A172 (cell line): ENCODE measurements at places on chromosomes 12 and 14.
A peak's percentile ranks its signal among the peaks of the same experiment; 100 is the strongest.

DNA sequence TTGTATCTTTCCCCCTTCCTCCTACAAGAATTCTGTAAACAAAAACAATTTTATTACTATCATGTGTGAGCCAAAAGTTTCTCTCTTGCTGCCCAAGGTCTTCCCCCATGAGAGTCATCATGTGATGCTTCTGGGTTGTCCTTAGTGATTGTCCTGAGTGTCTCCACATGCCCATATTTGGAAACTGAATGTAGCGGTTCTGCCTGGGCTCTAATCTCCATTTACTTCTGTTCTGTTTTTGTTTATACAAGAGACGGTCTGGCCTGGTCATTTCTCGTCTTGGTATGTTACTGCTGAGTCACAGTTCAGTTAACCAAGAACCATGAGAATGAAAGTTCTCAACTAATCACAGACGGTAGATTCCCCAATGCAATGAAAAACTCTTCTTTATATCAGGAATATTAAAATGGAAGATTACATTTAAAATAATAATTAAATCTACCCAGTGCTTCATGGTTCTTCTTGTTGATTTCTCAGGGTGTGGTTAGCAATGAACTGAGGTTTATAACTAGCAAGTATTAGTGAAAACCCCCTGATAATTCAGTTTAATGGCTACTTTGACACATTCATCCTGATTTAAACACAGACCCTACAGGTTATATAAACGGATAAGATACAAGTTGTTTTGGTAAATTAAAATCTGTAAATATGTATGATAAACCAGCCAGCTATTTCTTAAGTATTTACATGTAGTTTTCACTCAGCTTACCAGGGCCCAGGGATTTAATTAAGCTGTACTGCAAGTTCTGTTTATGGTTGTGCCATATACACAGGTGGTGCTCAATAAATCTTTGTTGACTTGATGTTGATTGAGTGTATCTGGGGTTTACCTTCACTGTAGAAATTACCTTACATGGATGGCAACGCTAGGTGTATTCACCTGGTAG is 81.1 kb downstream of the PELI2 start:
- peak; percentile 79 for DNase-seq

- no peak for DNase-seq
Observed at GRCh38 chr12:47165934-47166333, 86.2 kb upstream of the AMIGO2 start.

GRCh38 chr14:93970965-93971634 is 5.3 kb downstream of the ASB2 start:
- DNase-seq = no peak

DNA sequence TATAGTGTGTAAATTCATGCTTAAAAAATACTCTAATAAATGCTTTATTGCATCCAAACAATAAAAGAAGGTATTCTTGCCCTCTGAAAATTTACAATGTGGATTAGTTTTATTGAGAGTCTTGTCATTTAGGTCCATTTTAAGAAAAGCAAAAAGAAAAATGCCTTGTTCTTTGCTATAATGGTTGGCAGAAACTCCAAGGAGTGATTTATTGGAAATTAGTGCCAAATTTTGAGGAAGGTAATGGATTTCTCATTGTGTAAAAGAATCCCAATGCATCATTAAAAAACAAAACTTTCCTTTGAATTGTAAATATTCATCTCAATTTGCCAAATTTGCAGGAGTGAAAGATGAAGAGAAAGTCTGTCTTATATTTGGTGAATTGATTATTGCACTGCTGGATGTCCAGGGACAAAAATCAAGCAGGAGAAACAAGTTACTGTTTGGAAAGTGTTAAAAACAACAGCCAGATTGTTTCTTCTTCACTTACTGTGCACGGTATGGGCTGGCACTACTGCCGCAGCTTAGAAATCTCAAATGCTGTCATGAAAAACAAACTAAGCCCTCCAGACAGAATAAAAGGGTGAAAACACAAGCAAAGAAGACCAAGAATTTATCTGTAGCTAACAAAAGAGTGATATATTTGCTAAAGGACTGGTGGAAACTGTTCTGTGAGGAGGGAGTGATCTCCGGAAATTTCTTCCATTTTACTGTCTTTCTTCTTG is 511.7 kb downstream of the TMTC2 start:
- no peak for DNase-seq

DNA sequence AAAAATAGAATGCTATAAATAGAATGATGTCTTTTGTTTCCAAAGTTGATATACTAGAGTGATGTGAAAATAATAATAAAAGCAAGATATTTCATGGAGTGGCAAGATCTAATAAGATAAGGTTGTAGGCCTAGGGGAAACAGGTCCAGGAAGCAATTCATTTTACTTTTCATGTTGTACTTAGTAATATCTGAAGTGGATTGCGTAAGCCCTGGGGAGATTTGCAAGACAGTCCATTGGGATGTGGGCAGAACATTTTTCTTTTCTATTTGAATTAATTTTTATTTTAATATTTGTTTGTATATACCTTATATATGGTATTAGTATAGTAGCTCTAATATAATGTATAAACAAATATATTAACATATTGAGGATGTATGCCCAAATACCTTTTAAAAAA is 7.5 kb downstream of the NUBPL start:
- no peak for DNase-seq

- no peak for DNase-seq
Observed at GRCh38 chr12:90859591-90859990, 95.4 kb downstream of the CCER1 start.

- no peak for DNase-seq
Observed at GRCh38 chr12:20489645-20490044, 121.3 kb downstream of the PDE3A start.

- DNase-seq = no peak
Observed at GRCh38 chr12:40921563-40922163, 229.4 kb downstream of the CNTN1 start.

DNA sequence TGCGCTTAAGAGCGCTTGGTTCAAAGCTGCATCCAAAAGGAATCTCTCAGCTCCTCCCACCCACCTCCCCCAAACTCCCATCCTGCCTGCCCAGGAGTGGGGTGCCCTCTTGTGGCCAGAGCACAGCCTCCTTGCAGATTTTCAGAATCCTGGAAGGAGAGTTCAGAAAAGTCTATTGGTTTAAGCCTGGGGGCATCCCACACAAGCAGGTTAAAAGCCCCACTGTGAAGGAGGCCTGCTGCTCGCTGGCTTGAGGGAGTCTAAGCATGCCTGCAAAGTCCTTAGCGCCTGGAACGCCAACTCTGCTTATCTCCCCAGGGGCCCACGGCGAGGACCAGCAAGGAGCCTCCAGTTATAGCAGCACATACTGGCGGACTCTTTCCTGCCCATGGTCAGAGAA is 297.1 kb downstream of the KSR2 start:
- DNase-seq = peak; percentile 58

DNA sequence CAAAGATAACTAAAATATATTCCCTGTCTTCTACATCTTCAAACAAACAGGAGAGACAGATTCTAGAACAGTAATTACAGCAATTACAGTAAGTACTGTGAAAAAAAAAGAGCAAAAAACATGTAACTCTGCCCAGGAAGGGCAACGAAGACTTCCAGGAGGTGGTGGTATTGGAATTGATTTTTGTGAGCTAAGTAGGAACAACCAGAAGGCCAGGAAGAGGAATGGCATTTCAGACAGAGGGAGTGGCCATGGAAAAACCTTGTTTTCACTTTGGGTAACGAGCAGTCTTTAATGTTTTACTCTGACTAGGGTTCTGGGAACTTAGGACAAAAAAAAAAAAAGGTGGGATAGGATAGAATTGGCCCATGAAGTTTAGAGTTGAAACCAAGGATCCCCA is 196.3 kb upstream of the PLEKHG7 start:
- DNase-seq = no peak

- no peak for DNase-seq
Observed at GRCh38 chr14:32450919-32451675, 122.0 kb downstream of the AKAP6 start.

DNA sequence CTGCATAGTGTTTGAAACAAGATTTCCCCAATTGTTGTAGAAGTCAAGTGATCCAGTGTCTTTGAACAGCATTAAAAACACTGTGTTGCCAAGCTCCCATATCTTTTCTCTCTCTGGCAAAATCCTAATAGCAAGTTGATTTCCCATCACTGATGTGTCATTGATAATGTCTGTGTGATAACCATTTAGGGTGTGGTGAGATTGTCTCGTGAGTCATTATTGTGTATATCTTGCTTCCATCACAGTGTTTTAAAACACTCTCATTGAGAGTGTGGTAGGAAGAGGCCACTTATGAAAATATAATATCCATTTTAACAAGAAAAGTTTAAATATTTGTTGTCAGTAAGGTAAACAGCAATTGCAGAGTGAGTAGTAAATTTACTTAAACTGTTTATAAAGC is 74.7 kb downstream of the PRORP start:
- peak; percentile 2 for DNase-seq

GRCh38 chr12:109871668-109872314 is 8.6 kb downstream of the GLTP start:
- DNase-seq = no peak

DNA sequence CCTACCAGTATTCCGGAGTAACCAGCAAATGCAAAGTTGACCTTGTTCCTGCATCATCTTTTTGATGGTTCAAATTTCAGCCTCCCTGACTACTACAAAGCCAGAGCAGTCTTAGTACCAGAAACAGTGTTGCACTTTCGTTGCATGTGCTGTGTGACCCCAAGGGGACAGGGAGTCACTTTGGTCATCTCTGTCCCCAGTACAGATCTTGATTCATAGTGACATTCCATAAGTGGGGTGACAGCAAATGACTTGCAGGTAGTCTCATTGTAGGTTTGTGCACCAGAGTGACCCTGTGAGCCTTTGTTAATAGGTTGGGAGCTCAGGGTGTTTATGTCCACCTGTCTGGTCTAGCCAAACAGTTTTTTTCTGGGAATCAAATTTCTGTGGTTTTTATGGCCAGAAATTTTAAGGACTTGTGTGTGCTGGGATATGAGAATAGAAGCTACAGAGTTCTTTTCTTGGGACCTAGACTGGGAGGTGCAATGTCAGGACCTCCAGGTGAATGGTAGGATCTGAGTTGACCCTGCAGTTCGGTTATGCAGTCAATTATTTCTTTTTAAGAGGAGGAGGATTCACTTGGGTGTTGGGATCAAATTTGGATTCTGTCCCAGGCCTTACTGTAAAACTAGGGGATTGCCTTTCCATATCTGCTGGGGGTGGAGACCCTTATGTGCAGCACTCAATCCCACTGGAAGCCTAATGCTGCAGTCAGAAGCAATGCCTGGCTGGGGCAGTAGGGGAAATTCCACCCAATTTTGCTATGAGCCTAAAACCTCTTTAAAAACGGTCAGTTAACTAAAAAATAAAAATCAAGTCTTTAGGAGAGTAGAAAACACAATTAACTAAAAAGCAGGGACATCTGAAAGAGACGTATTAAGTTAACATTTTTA is 10.1 kb downstream of the EIF5 start:
- no peak for DNase-seq

GRCh38 chr12:94941440-94941862 is 62.0 kb downstream of the NDUFA12 start:
- peak; percentile 57 for DNase-seq

- peak; percentile 97 for DNase-seq
Observed at GRCh38 chr12:55720894-55721444, 776 bp downstream of the RDH5 start.

DNA sequence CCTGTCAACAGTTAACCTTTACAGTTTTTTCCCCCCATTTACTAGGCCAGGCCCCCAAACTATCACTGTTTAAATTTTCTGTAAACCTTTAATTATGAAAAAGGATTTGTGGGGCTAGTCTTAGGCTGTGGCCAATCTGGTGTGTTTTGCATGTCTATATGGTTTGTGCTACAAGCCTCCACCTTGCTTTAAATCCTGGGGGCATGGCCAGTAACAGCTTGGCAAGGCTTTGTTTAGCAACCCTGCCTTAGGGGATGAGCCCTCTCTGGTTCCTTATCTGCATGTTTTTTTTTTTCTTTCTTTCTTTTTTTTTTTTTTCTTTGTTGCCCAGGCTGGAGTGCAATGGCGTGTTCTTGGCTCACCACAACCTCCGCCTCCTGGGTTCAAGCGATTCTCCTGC is 102.7 kb downstream of the KCNMB4 start:
- DNase-seq = no peak

GRCh38 chr14:38958589-38958988 is 144.4 kb downstream of the SEC23A start:
- DNase-seq = no peak

DNA sequence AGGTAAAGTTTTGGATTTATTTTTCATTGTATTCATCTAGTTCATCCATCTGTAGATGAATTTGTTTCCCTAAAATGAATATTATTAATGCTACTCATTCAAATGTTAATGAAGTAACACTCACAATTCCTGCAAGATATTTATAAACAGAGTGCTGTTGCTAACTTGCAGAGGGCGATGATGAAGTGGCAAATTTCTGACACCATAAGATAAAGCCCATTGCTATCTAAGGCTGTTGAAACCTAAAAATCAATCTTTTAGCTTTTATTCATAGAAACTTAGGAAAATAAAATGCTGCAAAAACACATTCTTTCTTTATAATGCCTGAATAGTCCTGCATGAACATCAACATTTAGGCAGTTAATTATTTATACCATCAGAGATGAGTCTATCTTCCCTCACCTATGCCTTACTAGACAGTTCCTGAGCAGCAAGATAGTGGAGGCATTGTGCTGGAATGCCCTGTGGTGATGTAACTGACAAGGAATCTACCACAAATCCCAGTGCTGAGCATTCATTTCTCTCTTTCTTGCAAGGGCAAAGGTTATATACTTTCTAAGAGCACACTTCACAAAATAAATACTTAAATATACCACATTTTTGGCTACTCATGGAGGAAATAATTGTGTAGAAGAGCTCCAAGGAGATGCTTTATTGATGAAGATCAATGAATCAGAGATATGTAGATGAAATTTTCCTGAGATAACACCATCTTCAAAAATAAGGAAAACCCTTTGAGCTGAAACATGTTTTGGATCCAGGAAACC is 57.6 kb downstream of the LMNTD1 start:
- peak; percentile 84 for DNase-seq

- DNase-seq = no peak
Observed at GRCh38 chr12:128245905-128246304, 21.1 kb upstream of the TMEM132C start.

DNA sequence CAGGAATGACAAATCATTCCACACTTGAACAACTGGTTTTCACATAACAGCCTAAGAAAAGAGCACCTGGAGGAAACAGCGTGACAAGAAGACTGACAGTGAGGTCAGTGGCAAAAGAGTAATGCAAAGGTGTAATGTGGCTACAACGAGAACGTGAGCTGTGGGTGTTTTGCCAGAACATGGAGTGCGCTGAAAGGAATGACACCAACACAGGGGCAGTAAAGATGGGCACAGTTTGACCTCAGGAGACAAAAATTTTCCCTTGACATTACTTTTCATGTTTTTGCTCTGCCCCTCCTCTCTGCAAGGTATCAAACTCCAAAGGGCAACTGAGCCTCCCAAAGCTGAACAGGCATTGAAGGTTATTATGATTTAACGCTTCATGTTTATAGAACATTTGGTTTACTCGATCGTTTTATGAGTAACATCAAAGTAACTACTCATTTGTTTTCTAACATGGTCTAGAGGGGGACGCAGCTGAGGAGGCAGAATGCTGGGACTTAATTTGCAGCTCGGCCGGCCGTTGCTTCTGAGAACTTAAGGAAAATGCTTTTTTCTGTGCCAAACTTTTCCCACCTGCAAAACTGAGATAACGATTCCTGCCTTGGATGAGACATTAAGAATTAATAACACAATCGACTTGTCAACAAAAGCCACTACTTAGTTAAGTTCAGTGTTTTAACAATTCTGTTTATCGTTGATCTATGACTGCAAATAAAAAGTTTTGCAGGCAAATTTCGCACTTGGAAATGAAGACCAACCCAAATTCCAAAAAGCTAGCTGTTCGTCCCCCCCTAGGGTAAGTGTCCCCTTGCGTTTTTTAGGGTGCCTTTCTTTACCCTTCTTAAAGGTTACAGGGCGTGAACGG is 954 bp downstream of the HAUS4 start:
- DNase-seq = no peak
